ENCODE measurements at places on chromosomes 12 and 14.

DNA sequence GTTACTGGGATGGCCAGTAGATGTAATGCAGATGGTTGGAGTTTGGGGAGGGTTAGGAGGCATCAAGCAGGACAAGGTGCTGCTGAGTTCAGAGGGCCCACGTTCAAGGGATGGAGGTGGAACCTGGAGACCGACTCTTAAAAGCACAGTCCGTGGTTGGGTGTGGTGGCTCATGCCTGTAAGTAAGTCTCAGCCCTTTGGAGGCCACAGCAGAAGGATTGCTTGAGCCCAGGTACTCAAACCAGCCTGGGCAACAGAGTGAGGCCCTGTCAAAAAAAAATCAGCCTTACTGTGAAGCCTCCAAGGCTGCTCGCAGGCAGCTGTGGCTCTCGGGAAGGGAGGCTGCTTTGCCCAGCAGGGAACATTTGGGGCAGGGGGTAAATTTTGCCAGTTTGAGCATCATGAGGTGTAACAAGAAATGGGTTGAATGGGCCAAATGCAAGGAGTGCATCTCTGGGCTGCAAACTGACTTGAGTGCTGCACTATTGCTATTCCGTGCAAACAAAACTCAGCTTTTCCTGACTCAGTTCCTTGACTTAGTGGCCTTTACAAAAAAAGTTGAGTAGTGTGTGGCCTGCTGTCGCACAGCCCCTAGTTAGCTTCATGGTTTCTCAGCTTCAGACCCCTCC lies 55.0 kb downstream of the ANAPC7 start:
- peaks cover 46% of the 10 kb centered on the region for H3K36me3 ChIP-seq
- no peaks in the 10 kb centered on the region for H3K27me3 ChIP-seq
- DNase-seq, result no peak
- H3K4me1 ChIP-seq, result peaks cover 32% of the 10 kb centered on the region
- peak overlapping the region; percentile 90 for H3K27ac ChIP-seq

- H3K4me1 ChIP-seq, result peaks cover 46% of the 10 kb centered on the region
- H3K27ac ChIP-seq, result no peak overlapping the region
- H3K4me3 ChIP-seq, result no peak overlapping the region
- peaks cover 20% of the 10 kb centered on the region for H3K36me3 ChIP-seq
- no peak for DNase-seq
Measured at GRCh38 chr12:104599272-104600035, 142.7 kb downstream of the CHST11 start.

GRCh38 chr12:106973545-106973944 lies 13.4 kb downstream of the MTERF2 start:
- peaks cover 29% of the 10 kb centered on the region for H3K36me3 ChIP-seq
- H3K27ac ChIP-seq, result no peak overlapping the region
- H3K4me3 ChIP-seq, result no peak overlapping the region
- H3K27me3 ChIP-seq, result no peaks in the 10 kb centered on the region
- no peak for DNase-seq

GRCh38 chr12:107379852-107380567 lies 286.7 kb upstream of the CRY1 start:
- H3K4me3 ChIP-seq, result no peak overlapping the region
- DNase-seq, result no peak
- no peaks in the 10 kb centered on the region for H3K27me3 ChIP-seq
- H3K36me3 ChIP-seq, result no peaks in the 10 kb centered on the region
- peaks cover 32% of the 10 kb centered on the region for H3K4me1 ChIP-seq

DNA sequence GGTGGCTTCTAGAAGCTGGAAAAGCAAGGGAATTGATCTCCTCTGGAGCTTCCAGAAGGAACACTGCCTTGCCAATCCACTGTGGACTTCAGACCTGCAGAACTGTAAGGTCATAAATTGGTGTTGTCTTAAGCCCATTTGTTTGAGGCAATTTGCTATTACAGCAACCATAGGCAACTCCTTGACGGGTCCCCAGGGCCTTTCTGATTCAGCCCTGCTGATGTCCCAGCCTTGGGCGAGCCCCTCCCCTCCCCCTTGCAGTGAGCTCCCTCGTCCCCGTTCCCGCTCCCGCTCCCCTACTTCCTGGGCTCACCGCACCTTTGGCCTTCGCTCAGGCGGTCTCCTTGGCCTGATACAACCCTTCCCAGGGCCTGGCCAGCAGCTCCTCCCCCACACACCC lies 18.9 kb upstream of the DIO3 start:
- no peak overlapping the region for H3K4me3 ChIP-seq
- H3K36me3 ChIP-seq, result no peaks in the 10 kb centered on the region
- DNase-seq, result no peak
- no peaks in the 10 kb centered on the region for H3K4me1 ChIP-seq
- no peak overlapping the region for H3K27ac ChIP-seq

DNA sequence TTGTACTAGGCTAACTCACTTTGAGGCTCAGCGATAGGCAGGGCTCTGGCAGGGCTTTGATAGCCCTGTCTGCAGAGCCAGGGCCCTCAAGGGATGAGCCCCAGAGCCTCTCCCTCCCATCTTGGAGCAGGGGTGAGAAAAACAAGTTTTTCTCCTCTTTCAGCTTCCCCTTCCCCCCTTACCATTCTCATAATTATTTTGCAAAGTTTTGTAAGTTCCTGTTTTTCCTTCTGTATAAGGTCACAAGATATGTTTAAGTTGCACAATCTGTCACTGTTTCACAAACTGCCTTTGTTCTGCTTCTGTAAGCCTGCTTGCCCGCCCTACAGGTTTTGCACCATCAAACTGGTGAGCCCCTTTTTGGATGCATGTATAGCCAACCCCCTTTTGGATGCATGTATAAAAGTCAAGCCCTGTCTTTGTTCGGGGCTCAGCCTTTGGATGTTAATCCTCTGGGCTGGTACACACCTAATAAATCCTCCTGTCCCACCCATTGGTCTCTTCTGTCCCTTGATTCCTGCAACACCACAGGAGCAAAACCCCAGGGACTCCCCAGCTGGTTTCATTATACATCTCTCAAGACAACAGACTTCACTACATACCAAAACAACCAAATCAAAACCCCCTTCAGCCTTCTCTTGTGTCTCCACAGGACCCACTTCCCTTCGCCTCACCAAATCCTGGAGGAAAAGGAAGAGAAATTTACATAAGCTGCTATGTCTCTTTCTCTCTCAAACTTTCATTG lies 52.5 kb upstream of the RESF1 start:
- H3K36me3 ChIP-seq, result peaks cover 28% of the 10 kb centered on the region
- H3K27ac ChIP-seq, result no peak overlapping the region
- peaks cover 8% of the 10 kb centered on the region for H3K4me1 ChIP-seq
- no peak overlapping the region for H3K4me3 ChIP-seq
- no peak for DNase-seq

- DNase-seq, result no peak
- no peak overlapping the region for H3K4me3 ChIP-seq
- peaks cover 11% of the 10 kb centered on the region for H3K27me3 ChIP-seq
- H3K4me1 ChIP-seq, result peaks cover 3% of the 10 kb centered on the region
- H3K36me3 ChIP-seq, result no peaks in the 10 kb centered on the region
Measured at GRCh38 chr12:67617629-67618028, 30.9 kb upstream of the DYRK2 start.

GRCh38 chr12:21509768-21510167 lies 8.2 kb downstream of the GOLT1B start:
- peak; percentile 83 for DNase-seq
- H3K27ac ChIP-seq, result peak overlapping the region; percentile 92
- peaks cover 46% of the 10 kb centered on the region for H3K36me3 ChIP-seq

GRCh38 chr12:1559676-1560091 lies 34.7 kb downstream of the FBXL14 start:
- H3K36me3 ChIP-seq, result no peaks in the 10 kb centered on the region
- H3K4me1 ChIP-seq, result no peaks in the 10 kb centered on the region
- no peak for DNase-seq
- H3K27ac ChIP-seq, result no peak overlapping the region
- H3K27me3 ChIP-seq, result peaks cover 14% of the 10 kb centered on the region

DNA sequence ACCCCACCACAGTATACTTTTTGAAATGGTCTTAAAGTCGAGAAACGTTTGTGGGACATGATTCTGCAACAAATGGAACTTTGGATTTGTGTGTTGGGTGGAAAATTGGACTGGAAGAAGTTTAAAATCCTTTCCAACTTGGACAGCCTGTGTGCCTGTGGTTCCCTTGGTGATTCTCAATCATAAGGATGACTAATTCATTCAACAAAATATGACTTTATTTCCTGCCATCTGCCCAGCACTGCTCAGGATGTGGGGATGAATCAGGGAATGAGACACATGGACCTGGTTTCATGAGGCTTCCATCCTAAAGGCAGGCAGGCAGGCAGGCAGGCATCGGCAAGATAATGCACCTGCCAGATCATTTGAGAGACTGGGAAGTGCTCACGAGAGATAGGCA lies 57.3 kb upstream of the TMEM132D start:
- no peak overlapping the region for H3K27ac ChIP-seq
- no peaks in the 10 kb centered on the region for H3K4me1 ChIP-seq
- DNase-seq, result no peak
- H3K36me3 ChIP-seq, result no peaks in the 10 kb centered on the region
- H3K27me3 ChIP-seq, result no peaks in the 10 kb centered on the region
- no peak overlapping the region for H3K4me3 ChIP-seq

GRCh38 chr12:52907092-52907810 lies 2.4 kb upstream of the KRT8 start:
- H3K4me3 ChIP-seq, result no peak overlapping the region
- no peak overlapping the region for H3K27ac ChIP-seq
- H3K27me3 ChIP-seq, result peaks cover 9% of the 10 kb centered on the region
- no peaks in the 10 kb centered on the region for H3K36me3 ChIP-seq

GRCh38 chr14:98904677-98905076 lies 367.3 kb downstream of the BCL11B start:
- no peak for DNase-seq
- peaks cover 3% of the 10 kb centered on the region for H3K27me3 ChIP-seq
- no peak overlapping the region for H3K27ac ChIP-seq
- H3K36me3 ChIP-seq, result no peaks in the 10 kb centered on the region

GRCh38 chr12:106248846-106249371 lies 1.1 kb upstream of the CKAP4 start:
- H3K4me1 ChIP-seq, result peaks cover 9% of the 10 kb centered on the region
- peaks cover 12% of the 10 kb centered on the region for H3K27me3 ChIP-seq
- peak overlapping the region; percentile 70 for H3K4me3 ChIP-seq
- H3K27ac ChIP-seq, result peak overlapping the region; percentile 45

DNA sequence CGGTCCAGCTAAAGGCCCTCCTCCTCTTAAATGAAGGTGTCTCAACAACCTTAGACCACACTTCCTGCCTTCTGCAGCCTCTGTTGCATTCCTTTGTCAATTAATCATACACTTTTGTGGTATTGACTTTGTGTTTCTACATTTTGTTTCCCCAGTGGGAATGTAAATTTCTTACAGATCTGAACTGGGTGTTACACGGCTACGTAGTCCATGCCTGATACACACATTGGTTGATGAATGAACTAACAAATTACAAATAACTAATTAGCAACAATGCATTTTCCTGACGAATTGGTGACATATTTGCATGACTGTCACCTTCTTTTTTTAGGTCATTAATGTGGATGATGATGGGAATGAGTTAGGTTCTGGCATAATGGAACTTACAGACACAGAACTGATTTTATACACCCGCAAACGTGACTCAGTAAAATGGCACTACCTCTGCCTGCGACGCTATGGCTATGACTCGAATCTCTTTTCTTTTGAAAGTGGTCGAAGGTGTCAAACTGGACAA lies 15.2 kb upstream of the CCT2 start:
- no peak for DNase-seq
- H3K27me3 ChIP-seq, result no peaks in the 10 kb centered on the region
- H3K4me1 ChIP-seq, result peaks cover 12% of the 10 kb centered on the region
- peaks cover 36% of the 10 kb centered on the region for H3K36me3 ChIP-seq
- no peak overlapping the region for H3K4me3 ChIP-seq

DNA sequence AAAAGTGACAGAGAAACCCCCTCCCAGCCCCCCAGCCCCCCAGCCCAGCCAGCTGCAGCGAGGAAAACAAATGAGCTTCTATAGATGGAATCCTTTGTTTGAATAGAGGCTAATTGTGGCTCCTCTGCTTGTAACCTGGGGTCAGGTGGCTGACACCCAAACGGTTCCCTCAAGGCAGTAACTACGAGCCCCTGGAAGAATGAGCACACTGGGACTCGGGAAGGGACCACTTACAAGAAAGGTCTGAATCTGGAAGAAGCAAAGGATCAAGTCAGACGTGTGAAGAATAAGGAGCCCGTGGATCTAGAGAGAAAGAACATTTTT lies 108.7 kb upstream of the FUT8 start:
- H3K4me1 ChIP-seq, result peaks cover 68% of the 10 kb centered on the region
- DNase-seq, result no peak
- H3K27ac ChIP-seq, result peak overlapping the region; percentile 97
- peak overlapping the region; percentile 52 for H3K4me3 ChIP-seq
- peaks cover 5% of the 10 kb centered on the region for H3K36me3 ChIP-seq

DNA sequence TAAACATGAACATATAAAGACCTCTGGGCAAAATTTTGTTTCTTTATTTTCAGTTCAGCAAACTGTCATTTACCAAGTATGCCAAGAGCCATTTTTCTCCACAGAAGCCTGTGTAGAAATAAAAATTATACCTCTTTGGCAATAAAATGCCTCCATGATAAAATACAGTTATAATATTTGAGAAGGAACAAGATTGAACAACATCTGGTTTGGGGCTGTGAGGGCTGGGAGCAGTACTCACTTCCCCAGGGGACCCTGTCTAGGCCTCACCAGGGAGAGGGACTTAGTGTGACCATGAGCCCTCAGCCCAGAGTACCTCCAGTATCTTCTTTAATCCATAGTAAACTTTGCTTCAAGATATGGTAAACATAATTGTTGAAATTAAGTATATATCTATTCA lies 65.1 kb downstream of the DAAM1 start:
- H3K27ac ChIP-seq, result no peak overlapping the region
- no peak for DNase-seq
- no peaks in the 10 kb centered on the region for H3K36me3 ChIP-seq

- no peak for DNase-seq
- peak overlapping the region; percentile 65 for H3K27ac ChIP-seq
- H3K27me3 ChIP-seq, result no peaks in the 10 kb centered on the region
- H3K4me1 ChIP-seq, result peaks cover 24% of the 10 kb centered on the region
- H3K36me3 ChIP-seq, result no peaks in the 10 kb centered on the region
- H3K4me3 ChIP-seq, result peak overlapping the region; percentile 31
Measured at GRCh38 chr14:68506021-68506644, 286.7 kb downstream of the ZFP36L1 start.

DNA sequence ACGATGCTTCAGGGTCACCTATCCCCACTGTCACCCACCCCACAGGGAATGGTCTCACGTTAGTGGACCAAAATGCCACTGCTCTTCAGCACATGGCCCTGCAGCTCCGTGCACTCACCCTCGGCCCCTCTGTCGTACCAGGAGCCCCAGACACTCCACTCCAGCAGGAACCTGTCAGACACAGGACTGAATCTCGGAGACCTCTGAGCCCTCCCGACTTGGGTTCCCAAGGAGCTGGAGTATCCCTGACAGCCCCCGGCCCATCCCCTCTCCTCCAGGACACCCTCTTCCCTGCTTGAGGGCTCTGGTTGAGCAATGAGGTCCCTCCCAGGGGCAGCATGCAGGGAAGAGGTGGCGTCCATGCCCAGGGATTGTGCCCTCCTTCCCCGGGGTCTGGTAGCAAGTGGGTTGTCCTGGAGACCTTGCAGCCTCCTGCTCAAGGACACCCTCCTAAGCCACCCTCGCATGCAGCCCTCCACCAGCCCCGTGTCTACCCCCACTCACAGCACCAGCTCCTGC lies 20.4 kb upstream of the LRTM2 start:
- no peak overlapping the region for H3K4me3 ChIP-seq
- no peaks in the 10 kb centered on the region for H3K36me3 ChIP-seq
- H3K27me3 ChIP-seq, result no peaks in the 10 kb centered on the region
- no peak for DNase-seq

- peaks cover 9% of the 10 kb centered on the region for H3K27me3 ChIP-seq
- peaks cover 34% of the 10 kb centered on the region for H3K4me1 ChIP-seq
- H3K36me3 ChIP-seq, result peaks cover 11% of the 10 kb centered on the region
- no peak overlapping the region for H3K27ac ChIP-seq
Measured at GRCh38 chr14:61581955-61582615, 113.2 kb upstream of the HIF1A start.

GRCh38 chr12:62848418-62848817 lies 86.5 kb downstream of the PPM1H start:
- H3K27ac ChIP-seq, result no peak overlapping the region
- no peak for DNase-seq
